ENCODE measurements at places on chromosomes 16 and 17.

DNA sequence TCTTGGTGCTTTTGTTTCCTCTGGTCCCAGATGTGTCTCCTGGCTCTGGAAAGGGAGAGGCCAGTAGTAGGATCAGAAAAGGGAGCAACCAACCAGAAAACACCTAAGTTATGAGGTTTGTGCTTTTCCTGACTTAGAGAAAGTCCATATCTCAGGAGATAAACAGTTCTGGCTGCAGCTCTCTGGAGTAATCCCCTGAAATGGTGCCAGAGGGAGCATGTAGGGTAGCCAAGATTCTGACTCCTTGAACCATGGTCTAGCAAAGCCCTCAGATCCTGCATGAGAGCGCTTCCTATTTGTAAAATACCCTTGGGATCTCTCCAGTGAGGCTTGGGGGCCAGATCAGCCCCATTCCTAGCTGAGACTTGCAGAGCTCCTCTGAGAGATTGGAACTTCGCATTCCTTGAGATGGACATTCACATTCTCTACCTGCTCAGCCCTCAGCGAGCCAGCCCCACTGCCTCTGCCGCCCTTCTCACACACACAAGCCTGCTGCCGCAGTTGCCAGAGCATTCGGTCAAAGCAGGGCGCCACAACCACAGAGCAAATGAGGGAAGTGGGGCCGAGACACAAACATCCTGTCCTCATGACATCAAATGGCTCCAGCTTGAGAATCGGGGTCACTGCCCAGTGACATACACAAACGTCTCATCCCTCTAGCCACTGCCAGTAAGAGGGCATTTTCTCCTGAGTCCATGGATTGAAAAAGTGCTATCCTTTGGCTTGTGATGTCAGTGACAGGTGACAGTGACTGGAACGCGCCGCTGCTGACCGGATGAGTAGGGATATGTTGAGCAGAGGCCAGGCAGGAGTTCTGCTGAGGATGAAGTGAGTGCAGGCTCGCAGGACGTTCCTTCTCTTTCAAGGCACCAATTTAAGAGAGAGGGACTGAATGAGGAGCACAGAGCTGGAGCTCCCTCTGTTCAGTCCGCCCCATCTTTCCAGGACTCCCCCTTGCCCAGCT lies 5.0 kb downstream of the ABHD15 start:
- no peak for DNase-seq

DNA sequence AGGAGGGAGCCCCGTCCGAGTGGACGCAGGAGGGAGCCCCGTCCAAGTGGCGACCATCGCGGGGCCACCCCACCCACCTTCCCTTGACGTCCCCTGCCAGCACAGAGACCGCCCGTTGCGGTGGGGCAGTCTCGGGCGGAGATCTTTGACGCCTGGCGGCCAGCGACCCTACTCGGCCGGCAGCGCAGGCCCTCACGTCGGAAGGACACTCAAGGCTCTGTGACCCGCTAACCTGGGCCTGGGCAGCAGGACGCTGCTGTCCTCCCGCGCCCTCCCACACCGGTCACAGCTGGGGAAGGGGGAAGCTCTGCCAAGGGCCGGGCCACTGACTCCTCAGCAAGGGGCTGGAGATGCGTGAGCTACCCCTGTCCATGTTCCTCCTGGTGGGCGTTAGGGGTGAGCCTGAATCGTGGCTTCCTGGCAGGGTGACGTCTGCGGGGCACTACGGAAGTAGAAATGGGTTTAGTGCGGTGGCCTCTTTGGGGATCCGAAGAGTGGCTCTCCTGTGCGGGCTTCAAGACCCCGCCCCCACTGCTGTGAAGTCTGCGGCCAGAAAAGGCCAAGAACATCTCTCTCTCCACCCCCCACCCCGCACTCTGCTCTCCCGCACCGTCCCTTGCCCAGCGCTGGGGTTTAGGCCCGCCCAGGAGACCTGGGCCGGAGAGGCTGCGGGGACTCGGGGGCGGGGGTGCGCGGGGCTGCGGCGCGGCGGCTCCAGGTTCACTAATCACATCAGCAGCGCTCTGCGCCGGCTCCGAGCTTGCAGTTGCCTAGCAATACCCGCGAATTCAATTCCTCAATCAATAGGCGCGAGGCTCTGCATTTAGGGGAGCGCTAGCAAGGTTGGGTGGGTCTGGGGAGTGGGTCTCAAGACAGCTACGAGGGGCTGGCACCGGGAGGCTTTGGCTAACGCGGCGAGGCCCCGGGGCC lies 5.8 kb downstream of the CBX8 start:
- no peak for DNase-seq

GRCh38 chr16:72023962-72024361 lies 15.4 kb downstream of the DHODH start:
- peak; percentile 7 for DNase-seq

- peak; percentile 72 for DNase-seq
Observed at GRCh38 chr17:15157051-15157450, 108.1 kb downstream of the PMP22 start.

GRCh38 chr16:85659805-85660511 lies 28.8 kb downstream of the GINS2 start:
- peak; percentile 38 for DNase-seq

- DNase-seq: no peak
Observed at GRCh38 chr17:77901481-77901880, 57.0 kb upstream of the TNRC6C start.

DNA sequence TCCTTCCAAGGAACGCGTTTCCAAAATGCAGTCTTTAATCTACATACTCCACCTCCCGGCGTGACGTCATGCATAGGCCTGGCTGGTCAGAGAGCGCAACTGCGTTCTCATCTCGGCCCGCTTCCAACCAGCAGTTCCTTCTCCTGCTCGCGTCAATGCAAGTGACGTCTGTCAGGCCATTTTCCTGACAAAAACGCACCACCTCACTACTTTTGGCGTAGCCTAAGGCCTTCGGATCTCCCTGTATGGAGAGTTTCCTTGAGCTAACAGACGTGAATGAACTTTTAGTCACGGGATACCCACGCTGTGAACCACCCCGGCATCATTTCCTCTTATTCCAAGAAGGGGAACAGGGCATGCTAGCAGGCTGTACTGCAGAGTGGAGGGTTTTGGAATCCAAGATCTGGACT lies 25.0 kb downstream of the TEX14 start:
- DNase-seq: peak; percentile 50

DNA sequence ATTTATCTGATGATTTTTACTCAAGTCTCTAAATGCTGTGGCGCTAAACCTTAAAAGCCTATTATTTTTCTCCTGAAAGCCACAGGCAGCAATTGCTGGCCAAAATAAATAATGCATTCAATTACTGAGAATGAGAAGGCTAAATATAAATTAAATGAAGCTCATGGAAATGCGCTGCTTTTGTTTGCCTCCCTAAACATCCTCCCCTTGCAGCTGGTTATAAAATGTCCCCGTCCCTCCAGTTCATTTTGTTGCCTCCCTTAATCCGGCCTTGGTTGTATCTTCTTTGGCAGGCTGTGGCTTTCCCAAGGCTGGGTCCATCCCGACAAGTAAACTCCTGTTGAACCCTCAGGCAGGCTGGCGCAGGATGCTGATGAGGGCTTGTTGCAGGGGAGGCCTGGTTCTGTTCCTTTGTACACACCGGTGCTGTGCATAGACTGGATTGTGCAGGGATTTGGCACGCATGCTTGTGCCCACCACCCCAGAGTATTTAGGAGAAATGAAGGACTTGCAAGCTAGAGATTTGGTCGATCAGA lies 62.7 kb downstream of the KNOP1 start:
- DNase-seq: no peak

- no peak for DNase-seq
Observed at GRCh38 chr17:42133461-42134041, 10.9 kb downstream of the HSPB9 start.

- DNase-seq: peak; percentile 76
Observed at GRCh38 chr16:83652943-83653342, 154.8 kb upstream of the HSBP1 start.

DNA sequence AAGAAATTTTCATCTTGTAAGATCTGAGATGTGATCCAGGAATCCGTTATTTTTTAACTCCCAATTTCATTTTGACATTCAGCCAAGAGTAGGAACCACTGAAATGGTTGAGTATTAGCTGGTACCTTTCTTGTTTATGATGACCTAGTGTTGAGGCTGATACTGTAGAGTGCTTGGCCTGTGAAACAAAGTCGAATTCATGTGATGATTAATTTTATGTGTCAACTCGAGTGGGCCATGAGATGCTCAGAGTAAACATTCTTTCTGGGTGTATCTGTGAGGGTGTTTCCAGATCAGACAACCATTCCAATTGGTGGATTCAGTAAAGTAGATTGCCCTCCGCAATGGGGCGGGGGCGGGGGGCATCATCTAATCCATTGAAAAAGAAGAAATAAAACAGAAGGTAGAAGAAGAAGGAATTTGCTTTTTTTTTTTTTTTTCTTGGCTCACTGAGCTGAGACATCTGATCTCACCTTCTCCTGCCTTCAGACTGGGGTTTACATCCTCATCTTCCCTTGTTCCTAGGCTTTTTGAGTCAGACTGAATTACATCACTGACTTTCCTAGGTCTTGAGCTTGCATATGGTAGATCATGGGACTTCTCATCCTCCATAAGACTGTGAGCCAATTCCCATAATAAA lies 264.6 kb upstream of the KCNJ16 start:
- no peak for DNase-seq

GRCh38 chr16:30004811-30005242 lies 6.0 kb downstream of the DOC2A start:
- DNase-seq: no peak

DNA sequence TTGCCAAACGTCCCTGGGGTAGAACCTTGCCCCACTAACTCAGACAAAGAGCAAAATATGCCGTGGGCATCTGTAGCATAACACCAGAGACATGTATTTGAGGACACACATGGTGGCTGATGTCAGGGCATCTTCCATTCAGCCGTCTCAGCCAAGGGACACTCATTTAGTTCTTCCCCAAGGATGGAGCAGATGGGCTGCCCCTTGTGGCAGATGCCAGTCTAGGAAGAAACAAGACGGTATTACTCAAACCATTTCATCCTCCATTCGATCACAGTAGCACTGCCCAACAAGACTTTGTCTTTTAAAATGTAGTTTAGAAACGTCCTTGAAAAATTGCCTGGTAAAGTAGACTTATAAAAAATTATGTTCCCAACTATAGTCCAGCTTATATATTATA lies 937.6 kb upstream of the EEF2KMT start:
- no peak for DNase-seq

DNA sequence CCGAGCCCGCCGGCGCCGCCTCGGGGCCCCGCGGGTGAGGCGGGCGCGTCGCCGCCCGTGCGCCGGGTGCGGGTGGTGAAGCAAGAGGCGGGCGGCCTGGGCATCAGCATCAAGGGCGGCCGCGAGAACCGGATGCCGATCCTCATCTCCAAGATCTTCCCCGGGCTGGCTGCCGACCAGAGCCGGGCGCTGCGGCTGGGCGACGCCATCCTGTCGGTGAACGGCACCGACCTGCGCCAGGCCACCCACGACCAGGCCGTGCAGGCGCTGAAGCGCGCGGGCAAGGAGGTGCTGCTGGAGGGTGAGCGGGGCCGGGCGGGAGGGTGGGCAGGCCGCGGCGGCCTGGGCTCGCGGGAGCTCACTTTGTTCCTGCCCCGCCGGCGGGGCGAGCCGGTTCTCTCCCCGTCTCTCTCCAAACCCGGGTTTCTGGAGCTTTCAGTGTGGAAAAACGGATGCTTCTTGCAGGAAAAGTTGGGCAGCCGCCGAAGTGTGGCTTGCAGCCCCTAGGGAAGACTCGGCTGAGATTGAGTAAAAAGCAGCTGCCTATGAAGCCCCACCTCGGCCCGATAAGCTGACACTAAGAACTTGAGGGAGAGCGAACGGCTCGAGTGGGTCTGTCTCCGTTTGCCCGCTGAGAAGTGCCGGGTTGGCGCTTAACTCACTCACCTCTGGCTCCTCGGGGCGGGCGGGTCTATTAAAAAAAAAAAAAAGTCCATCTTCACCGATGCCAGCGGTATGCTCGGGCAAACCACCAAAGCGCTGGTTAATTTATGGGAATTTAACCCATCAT lies 677 bp downstream of the SNTB2 start:
- DNase-seq: peak; percentile 42

DNA sequence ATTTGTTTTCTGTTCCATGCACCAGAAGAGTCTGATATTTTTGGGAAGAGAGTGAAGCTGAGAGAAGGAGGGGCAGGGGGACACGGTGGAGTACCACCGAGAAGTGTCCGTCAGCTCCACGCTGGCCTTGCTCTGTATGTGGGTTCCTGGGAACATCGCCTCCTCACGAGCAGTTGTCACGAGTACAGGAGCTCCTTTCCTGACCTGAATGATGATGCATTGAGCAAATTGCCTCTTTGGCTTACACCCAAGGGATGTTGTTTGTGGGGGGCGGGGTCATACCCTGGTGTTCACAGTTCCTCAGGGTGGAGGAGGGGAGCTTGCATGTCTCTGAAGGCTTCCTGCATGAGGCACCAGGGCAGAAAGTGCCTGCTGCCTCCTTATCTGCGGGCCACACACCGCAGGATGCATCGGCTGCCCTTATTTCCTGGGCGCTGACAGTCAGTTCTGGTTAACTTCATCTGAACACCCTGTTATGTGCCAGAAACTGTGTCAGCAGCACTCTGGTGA lies 36.2 kb downstream of the RGS9 start:
- DNase-seq: peak; percentile 83

DNA sequence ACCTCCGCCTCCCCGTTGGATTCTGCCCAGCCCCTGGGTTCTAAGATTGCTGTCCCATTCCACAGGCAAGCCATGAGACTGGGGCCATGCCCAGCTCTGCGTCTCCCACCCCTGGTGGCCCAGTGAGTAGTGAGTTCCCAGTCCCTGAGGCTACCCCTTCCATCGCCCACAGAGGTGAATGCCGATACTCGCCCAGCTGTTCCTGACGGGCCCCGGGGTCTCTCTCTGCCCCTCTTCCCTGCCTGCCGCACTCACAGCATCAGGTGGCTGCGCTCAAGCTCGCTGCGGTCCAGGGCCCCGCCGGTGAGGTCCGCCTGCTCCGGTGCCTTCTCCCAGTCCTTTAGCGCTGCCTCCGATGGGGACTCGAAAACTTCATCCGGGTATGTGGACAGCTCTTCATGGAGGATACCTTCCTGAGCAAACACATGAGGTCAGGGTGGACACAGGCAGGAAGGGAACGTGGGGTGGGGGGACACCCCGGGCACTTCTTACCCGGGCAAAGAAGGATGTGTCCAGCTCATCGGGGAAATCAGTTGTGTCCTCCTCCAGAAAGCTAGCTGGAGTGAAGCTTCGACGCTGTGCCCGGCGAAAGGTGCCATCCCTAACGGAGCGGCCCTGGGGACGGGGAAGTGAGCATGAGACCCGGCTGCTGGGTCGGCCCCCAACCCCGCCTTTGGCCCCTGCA lies 8.8 kb downstream of the SNRNP25 start:
- no peak for DNase-seq

GRCh38 chr16:17949141-17949981 lies 387.2 kb downstream of the NPIPA8 start:
- no peak for DNase-seq

- peak; percentile 46 for DNase-seq
Observed at GRCh38 chr16:88194397-88195268, 188.1 kb upstream of the ZNF469 start.

DNA sequence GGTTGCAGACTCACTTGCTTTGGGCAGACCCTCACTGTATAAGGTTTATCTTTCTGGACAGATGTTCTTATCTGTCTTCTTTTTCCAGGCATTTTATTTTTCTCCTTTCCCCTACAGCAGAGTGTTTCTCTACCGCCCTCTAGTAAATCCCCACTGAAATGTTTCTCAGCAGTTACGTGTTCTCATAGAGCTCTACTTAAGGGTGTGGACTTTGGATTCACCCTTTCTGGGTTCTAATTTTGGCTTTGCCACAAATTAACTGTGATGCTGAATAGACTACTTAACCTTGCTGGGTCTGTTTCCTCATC lies 2.0 kb downstream of the ADAT1 start:
- DNase-seq: peak; percentile 33

GRCh38 chr17:61583242-61583641 lies 7.8 kb downstream of the NACA2 start:
- peak; percentile 64 for DNase-seq

GRCh38 chr16:4006397-4006999 lies 109.7 kb downstream of the ADCY9 start:
- DNase-seq: no peak

Data from fibroblast of skin of right biceps (primary cell).